ENCODE measurements at places on chromosomes 6 and 20.

GRCh38 chr20:14488756-14489479 lies 151.5 kb upstream of the FLRT3 start:
- no peak for DNase-seq

GRCh38 chr6:117534974-117535373 lies 52.5 kb downstream of the DCBLD1 start:
- no peak for DNase-seq

DNA sequence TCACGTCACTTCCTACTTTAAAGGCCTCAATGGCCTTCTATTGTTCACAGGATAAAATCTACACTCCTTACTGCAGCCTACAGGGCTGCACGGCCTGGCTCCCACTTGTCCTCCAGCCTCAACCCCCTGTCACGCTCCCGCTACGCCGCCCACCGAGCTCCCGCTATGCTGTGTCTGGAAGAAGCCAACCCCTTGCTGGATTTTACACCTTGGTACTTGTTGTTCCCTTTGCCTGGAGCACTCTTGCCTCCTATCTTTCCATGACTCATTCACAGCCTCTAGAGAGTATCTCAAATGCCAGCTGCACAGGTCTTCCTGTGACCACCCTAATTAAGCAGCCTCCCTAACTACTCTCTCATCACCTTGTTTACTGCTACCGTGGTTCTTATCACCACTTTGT lies 259.9 kb downstream of the PRKN start:
- no peak for DNase-seq

DNA sequence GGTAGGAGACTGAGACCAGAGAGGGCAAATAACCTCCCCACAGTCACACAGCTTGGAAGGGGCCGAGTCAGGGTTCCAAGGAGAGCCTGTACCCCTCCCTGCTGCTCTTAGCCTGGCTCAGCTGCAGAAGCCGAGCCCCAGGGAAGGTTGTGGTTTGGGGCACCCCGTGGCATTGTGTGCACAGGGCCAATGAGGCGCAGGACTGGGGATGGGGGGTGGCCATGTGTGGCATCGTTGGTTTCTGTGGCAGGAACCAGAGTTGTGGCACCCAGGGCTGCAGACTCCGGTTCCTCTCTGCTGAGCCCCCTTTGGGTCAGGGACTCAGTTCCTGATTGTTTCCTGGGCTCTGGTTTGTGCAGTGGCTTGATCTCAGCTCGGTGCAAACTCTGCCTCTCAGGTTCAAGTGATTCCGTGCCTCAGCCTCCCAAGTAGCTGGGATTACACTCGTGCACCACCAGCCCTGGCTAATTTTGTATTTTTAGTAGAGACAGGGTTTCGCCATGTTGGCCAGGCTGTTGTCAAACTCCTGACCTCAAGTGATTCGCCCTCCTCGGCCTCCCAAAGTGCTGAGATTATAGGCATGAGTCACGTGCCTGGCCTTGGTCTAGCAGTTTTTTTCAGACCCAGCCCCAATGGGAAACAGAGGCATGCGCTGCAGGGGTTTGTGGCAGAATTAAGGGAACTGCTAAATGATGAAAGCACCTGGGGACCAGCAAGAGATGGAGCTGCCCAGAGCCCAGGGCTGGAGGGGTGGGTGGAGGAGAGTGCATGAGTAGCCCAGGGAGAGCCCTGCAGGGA lies 221.0 kb upstream of the SULF2 start:
- DNase-seq: no peak

DNA sequence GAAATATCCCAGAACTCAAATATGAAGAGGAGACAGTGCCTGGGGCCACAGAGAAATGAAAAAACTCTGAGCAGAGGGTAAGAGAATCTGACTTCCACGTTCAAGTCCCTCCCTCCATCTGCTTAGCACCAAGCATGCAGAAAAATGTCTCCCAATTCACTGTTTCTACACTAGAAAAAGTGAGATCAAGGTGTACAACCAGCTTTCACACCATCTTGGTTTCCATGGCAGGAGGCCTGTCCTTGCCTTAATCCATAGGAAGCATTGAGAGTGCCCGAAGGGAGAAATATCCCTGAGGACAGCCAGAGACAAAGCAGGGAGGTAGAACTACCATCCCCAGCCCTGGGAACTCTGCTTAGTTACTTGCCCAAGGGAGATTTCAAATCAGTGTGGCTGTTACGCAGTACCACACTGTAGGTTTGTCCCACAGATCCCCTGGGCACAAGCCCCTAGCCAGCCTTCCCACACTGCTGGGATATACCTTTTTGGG lies 82.9 kb downstream of the SCML4 start:
- DNase-seq: no peak

GRCh38 chr6:161891542-161891941 lies 617.7 kb upstream of the AGPAT4 start:
- no peak for DNase-seq

DNA sequence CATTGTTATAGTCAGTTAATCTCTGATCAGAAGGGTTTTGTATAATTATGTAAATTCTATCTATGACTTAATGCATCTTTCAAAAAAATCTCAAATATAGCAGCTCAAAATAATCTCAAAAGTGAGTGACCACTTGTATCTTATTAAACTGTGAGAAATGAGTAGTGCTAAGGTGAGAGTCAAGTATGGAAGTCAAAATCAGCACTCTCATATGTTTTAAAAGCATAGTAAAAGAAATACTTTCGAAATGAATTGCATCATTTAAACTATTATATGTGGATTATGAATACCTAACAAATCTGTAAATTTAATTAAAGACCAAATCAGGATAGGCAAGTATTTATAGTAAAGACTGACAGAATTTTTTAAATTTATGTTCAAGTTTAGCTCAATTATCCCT lies 645.6 kb downstream of the PHF3 start:
- no peak for DNase-seq

DNA sequence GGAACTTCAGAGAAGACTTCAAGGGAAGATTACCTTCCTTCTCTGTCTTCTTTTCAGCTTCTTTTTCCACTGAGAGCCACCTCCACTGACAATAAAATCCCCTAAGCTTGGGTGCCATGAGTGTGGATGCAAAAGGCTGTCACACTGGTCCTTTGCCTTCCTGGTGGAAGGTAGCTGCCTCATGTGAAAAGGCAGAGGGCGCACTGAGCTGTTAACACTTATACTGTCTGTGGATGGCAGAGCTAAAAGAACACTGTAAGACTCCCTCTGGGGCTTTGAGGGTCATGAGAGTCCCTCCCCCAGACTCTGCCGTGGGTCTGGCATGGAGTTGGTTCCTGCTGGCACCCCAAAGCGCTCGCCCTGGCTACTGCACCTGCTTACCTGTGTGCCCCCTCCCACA lies 536.7 kb upstream of the IMPG1 start:
- no peak for DNase-seq

- DNase-seq: peak; percentile 94
Observed at GRCh38 chr20:62953839-62954703, 1.6 kb downstream of the SLC17A9 start.
